ENCODE measurements at places on chromosomes 4 and X.

- DNase-seq, result no peak
Observed at GRCh38 chrX:19085666-19086065, 36.6 kb downstream of the ADGRG2 start.

DNA sequence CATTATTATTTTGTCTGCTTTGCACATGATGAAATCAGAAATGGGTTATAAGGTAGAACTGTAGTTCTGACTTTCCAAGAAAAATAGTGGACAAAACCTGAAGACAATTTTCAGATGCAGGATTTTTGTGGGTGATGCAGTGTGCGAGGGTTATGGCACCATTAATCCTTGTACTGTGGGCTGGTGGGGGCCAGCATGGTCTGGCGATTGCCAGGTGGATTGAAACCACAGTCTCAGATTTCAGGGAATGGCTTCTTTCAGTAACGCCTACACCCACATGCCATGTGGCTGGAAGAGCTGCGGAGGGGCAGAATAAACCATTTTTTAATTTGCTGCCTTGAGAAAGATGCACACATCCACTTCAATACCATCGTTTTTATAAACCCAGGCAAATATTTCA lies 150.5 kb downstream of the ARSF start:
- DNase-seq, result no peak

DNA sequence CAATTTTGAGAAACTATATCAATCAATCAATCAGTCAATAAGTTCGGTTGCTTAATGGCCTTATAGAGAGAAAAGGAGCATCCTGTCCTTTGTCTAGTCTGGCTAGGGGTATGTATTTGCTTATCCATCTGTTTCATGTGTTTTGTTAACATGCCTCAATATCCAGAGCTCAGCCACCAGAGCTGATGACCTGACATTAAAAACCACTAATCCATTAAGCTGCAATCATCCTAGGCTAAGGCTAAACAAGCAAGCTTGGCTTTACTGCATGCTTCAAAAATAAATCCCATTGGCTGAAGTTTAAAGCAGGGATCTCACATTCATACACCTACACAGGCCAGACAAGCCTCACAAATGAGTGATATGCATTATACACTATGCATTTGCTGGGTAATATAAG lies 139.7 kb downstream of the INPP4B start:
- DNase-seq, result no peak

- no peak for DNase-seq
Observed at GRCh38 chr4:184503869-184504300, 29.5 kb upstream of the IRF2 start.

GRCh38 chrX:5242091-5242790 lies 986.4 kb downstream of the NLGN4X start:
- DNase-seq, result no peak

DNA sequence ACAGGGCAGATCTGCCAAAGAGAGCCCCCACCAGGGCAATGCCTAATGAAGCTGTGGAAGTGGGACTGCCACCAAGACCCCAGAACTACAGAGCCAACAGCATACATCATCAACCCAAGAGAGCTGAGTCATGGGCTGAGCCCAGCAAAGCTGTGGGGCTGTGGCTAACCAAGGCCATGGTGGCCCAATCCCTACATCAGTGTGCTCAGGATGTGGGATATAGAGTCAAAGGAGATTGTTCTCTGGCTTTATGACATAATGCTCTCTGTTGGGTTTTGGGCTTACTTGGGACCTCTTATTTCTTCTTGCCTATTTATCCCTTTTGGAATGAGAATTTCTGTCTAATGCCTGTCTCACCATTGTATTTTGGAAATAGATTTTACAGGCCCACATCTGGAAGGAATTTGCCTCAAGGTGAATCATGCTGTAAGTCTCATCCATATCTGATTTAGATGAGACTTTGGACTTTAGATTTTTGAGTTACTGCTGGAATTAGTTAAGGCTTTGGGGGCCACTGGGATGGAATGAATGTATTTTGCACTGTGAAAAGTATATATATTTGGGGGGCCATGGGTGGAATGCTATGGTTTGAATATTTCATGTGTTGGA lies 5.4 kb upstream of the PRDM5 start:
- no peak for DNase-seq

- no peak for DNase-seq
Observed at GRCh38 chr4:123339507-123340380, 56.9 kb upstream of the SPRY1 start.

DNA sequence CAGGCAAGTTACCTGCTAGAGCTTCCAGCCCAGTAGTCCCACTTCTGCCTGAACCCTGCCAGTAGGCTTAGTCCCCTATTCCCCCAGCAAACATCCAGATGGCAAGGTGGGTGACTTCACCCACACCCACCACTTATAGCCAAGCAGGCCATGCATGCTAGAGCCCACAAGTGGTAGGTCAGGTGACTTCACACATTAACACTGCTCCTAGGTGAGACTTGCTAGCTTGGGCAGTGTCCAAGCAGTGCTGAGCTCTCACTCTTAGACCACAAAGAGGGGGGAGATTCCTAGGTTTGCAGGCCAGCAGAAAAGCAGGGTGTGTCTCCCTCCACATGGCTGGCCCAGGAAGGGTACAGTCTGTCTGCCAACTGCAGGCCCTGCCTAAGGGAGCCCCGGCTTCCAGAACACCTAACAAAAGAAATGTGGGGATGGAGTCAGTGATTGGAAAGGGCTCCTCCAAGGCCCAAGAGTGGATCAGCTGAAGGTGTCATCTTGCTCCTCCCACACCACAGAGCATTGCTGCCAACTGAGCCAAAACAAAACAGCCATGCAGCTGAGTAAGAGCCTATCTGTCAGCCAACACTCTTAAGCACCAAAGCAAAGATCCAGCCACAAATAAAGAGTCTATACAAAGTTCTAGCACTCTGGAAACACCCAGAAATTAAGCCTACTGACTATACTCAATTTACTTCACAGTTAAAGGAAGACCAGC lies 158.1 kb upstream of the USP38 start:
- DNase-seq, result no peak

DNA sequence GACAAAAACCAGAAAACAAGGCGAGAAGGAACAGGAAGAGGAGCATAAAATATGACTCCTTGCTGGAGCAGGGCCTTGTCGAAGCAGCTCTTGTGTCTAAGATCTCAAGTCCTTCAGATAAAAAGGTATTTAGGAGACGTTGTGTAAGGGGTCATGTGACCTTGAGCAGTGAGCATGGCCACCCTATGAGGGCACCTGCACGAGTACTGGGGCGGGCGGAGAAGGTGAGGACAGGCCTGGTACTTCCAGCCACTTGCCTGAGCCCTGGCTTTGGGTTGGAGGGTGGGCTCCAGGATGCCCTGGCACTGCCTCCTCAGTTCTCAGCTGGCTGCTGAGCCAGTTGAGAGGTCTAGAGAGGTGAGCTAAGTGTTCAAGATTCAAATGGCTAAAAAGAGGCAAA lies 29.9 kb downstream of the NSD2 start:
- no peak for DNase-seq

GRCh38 chrX:74343343-74344279 lies 39.6 kb downstream of the ZCCHC13 start:
- DNase-seq, result peak; percentile 91

DNA sequence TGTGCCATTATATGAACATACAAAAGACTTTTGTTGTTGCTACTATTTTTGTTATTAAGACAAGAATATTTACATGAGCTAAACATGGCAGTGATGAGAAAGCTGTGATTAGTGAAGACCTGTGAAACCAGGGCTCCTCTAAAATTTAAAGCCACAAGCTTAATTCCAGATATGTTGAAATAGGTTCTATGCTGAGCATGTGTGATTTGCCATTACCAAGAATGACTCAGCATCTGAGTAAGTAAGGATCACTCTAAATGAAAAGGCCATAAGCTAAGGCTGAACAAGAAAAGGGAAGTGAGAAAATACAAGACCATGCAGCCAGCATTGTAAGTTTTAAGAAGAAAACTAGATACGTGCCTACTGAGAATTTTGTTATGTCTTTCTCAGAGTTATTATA lies 75.9 kb upstream of the CAMK2D start:
- DNase-seq, result peak; percentile 82

DNA sequence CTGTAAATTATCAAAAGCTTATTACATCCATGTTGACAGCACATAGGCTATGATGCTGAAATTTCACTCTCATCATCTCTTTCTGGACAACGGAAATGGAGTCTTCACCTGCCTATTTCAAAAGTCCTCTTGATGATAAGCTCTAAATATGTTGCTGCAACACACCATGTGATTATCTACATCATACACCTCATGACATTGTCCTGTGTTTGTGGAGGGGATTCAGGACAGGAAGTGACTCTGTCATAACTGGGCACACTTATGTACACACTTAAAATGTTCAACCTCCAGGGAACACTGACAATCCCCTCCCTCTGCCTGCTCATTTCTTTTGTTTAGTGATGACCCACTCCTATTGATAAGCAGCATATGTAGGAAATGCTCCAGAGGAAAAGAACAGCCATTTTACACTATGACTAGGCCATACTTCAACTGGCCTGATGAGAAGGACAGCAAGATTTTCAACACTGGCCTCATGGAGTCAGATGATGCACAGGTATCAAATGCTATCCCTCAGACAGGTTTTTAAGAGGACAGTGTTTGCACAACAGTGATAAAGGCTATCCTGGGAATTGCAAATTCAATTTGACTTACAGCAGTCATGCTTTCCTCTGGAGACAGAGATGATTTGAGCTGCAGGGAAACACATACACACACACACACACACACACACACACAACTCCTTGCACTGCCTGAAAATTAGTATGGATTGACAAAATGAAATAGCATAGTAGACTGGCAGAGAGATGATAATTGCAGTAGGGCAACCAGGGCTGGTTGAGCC lies 163.3 kb upstream of the RASGEF1B start:
- no peak for DNase-seq

GRCh38 chr4:53601251-53601764 lies 10.0 kb upstream of the LNX1 start:
- no peak for DNase-seq

DNA sequence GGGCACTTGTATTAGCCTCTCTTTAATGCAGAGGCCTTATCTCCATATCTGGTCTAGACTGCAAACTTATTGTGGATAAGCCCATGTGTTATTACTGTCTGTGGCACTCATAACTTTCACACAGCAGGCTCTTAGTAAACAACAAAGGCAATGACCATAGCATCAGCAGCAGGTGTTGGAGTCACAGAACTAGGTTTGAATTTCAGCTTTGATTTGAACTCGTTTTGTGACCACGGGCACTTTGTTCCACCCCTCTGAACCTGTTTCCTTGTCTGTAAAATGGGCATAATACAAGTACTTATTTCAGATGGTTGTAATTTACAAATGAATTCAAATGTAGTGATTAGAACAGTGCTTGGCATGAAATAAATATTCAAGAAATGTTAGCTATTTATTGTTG lies 121.8 kb upstream of the C1GALT1C1 start:
- no peak for DNase-seq

DNA sequence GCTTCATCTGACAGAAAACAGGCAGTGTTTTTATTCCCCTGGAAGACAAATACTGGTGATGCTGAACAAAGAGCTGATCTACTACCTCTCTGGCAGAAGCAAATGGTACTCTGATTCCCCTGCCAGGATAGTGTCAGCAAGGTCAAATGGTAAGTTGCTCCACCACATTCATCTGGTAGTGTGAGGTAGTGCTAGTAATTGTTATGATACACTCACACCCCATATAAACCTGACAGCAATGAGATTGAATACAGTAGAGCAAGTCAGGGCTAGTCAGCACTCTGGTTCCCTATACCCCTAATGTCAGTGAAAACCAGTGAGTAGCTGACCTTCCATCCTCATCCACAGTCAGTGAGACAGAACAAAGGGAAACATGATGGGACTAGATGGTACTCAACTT lies 3.4 kb upstream of the SPIN4 start:
- no peak for DNase-seq

DNA sequence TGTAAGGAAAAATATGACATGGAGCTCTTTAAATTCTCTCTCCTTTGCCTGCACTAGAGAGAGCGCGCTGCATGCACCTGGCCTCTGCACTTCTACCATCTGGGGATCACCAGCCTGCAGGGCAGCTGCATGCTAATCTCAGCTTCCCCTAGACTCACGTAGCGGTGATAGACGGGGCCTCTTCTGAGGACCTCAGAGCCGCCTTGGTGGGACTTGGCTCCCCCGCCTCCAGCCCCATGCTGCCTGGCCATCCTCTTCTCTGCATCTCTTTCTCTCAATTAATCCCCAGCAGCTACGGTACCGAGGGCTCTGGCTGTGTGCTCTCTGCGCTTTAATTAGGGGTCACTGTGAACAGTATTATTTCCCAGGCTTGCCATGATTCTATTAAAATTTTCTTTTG lies 52.8 kb upstream of the PSAPL1 start:
- no peak for DNase-seq

GRCh38 chr4:23369331-23369730 lies 520.5 kb downstream of the PPARGC1A start:
- no peak for DNase-seq

- no peak for DNase-seq
Observed at GRCh38 chr4:139312552-139313332, 10.5 kb upstream of the NDUFC1 start.

GRCh38 chr4:6250235-6250983 lies 19.2 kb upstream of the WFS1 start:
- DNase-seq, result peak; percentile 34

DNA sequence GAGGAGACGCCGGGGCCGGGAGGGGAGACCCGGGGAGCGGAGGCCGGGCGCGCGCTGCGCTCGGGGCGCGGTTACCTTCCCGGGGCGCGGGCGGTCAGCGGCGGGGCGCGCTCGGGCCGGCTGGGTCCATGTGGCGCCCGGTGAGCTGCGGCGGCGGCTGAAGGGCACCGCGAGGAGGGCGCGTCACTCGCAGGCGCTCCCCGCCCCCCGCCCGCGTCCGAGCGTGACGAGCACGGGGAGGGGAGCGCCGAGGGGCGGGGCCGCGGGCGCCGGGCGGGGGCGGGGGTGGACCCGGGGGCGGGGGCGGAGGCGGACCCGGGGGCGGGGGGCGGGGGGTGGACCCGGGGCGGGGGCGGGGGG lies at the start of gene CPLX1:
Gene CPLX1, minus strand, starts transcription at position 159 of the 360 bp plus-strand sequence. CDS start 1,607 bp downstream, outside the sequence.
- DNase-seq, result no peak

GRCh38 chr4:8356856-8357255 lies 83.7 kb downstream of the ACOX3 start:
- no peak for DNase-seq

DNA sequence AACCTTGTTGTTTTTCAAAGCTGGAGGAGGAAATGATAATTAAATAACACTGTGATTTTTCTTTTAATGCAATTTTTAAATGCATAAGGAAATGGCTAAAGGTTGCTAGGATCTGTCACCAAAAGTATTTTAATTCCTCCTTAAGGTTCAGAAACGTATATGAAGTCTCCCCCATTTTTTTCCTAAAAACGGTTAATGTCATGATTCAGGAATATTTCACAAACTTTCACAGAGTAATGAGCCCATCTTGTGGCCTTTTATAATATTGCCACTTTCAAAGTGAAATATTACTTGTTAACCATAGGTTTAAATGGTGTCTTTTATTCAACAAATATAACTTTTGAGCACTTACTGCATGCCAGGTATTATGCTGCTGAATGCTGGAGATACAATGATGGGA lies 99.5 kb upstream of the USP38 start:
- no peak for DNase-seq

Measured in stromal cell of bone marrow (primary cell).